ENCODE measurements at places on chromosomes 4 and X.

- no peak for DNase-seq
These were observed 514.8 kb downstream of the BCOR start for GRCh38 chrX:39582976-39583375.

DNA sequence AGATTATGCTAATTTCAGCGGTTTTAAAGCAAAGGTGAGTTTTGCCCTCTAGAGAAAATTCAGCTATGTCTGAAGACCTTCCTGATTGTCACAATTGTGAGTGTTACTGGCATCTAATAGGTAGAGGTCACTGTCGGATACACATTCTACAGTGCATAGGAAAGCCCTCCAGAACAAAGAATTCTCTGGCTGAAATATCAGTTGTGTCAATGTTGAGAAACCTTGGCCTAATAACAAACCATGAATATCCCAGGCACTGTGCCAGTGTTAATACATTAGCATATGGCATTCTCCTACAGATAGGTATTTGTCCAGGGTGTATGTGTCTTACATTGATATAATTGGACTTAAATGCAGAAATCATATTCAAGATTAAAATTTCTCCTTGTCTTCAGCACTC lies 294.3 kb downstream of the FSTL5 start:
- DNase-seq = no peak

GRCh38 chr4:96355414-96355813 lies 515.5 kb downstream of the PDHA2 start:
- DNase-seq = no peak

DNA sequence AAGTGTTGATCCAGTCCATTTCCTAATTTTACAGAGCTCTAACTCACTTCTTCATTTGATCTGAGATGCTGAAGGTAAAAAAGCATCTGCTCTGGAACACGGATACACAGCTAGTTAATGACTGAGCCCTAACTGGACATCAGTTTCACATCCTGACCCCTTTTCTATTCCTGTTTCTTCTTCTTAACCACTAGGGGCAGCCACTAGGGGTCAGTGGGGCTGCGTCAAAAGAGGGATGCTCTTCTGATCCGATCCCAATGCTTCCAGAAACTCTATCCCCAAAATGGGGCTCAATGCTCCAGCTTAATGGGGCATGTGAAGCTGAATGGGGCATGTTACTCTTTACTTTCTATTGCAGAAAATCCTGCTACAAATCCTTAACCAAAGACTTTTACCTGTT lies 33.4 kb upstream of the PHKA2 start:
- no peak for DNase-seq
